SHP77 (cell line): ENCODE measurements at places on chromosomes 1 and 21.

GRCh38 chr1:152071123-152071522 lies 17.7 kb downstream of the TCHHL1 start:
- no peak for DNase-seq

- DNase-seq: no peak
These were observed 3.8 kb downstream of the JMJD4 start for GRCh38 chr1:227731241-227731677.

GRCh38 chr1:22708777-22709176 lies 1.9 kb upstream of the EPHB2 start:
- no peak for DNase-seq

DNA sequence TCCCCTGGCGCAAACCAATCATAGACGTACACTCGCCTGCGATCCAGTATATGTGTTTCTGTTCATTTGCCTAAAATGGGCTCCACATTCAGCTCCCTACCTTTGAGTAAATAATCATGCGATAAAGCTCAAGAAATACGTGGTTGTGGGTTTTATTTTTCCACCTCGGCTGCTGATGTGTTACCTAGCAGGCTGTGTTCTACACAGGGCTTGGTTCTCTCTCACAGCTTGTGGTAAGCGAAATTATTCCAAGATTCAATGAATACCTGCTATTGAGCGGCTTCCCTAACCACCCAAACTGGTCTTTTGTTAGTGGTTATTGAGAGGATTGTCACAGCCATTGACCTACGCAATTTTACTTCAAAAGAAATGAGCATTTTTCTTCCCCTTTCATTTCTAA lies 180.2 kb downstream of the PBX1 start:
- no peak for DNase-seq

- no peak for DNase-seq
These were observed 81.8 kb downstream of the LYST start for GRCh38 chr1:235784950-235785349.

DNA sequence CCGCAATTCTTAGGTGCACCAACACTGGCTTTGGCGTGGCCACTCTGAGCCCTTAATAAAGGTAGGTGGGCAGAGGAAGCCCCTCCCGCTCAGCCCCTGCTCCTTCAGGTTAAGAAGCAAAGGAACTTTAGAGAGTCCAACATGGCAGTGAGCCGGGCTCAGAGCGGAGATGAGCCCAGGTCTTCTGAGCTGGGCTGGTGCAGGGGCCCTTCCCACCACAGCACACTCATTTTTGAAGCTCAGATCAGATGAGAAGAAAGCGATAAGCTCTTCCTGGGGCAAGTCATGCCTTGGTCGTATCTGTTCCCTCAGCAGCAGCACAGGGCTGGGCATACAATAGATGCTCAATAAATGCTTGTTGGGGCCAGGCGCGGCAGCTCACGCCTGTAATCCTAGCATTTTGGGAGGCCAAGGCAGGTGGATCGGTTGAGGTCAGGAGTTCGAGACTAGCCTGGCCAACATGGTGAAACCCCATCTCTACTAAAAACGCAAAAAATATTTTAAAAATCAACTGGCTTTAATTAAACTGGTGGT lies 51.1 kb upstream of the TARDBP start:
- no peak for DNase-seq

GRCh38 chr1:18066576-18066975 lies 41.0 kb upstream of the IGSF21 start:
- DNase-seq: no peak

DNA sequence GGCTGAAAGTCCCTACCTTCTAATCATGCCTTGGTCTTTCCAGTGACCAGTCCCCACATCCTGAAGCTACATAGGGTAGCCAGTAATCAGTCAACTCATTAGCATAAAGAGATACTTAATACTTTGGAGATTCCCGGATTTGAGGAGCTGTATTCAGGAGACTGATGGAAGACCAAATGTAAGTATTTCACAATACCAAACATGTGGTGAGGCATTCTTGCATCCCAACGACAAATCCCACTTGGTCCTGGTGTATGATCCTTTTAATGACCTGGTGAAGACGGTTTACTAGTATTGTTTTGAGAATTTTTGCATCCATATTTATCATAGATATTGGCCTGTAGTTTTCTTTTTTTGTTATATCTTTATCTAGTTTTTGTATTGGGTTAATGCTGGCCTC lies 40.6 kb downstream of the RGS7 start:
- no peak for DNase-seq

DNA sequence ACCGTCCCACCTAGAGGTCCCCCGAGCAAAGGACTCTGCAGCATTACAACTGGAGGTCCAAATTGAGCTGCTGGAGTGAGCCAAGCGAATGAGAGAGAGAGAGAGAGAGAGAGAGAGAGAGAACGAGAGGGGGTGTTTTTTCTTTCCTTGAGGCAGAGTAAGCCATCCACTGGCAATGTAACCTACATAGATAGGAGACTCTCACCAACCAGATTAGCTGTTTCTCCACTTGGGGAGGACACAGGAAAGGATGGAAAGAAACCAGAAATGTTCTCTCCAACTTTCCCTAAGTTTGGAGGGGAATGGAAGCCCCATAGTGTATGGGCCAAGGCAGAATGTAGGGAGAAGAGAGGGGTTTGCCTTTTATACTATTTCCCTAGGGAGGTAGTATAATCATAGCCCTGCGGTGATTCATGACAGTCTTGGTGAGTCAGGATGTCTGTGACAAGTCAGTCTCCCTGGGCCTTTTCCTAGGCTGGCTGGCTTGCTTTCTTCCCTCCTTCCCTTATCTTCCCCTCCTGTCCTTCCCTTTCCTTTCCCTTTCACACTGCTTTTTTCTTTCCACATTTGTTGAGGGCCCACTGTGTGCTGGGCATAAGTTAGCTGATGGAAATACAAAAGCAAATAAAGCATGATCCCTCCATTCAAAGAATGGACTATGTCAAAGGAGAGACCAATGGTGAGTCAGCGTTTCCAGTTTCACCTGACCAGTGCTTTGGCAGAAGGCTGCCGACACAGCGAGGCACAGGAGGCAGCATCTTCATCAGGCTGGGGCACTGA lies 7.1 kb downstream of the FNDC7 start:
- DNase-seq: no peak

GRCh38 chr21:17387030-17387617 lies 125.7 kb upstream of the CXADR start:
- DNase-seq: no peak

DNA sequence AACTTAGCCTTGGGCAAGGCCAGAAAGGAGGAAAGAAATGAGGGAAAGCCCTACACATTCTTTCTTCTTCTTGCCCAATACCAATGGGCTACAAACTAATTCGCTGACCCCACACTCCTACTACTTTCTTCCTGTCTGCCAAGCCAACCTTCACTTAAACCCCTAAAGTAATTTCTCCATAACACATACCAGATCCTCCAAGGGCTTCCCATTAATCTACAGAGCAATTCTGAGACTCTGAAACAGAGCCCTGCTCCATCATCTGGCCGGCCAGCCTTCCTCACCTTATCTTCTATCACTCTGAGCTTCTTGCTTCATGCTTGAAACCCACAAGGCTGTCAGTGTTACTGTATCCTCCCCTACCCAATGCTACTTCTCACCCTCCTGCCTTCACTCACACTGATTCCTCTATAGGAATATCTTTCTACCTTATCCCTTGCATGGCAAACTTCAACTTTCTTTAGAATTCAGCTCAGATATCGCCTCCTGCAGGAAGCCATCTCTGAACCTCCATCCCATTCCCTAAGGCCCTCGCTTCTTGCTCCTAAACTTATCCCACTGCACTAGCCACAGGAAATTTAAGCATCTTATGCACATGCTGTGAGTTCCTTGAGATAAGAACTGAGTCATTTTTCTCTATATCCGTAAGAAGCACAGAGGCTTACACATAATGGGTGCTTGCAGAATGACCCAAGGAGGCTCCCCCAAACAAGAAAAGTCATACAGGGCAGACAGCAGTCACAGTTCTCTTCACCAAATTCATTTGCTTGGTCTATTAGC lies 81.9 kb downstream of the JAK1 start:
- no peak for DNase-seq

DNA sequence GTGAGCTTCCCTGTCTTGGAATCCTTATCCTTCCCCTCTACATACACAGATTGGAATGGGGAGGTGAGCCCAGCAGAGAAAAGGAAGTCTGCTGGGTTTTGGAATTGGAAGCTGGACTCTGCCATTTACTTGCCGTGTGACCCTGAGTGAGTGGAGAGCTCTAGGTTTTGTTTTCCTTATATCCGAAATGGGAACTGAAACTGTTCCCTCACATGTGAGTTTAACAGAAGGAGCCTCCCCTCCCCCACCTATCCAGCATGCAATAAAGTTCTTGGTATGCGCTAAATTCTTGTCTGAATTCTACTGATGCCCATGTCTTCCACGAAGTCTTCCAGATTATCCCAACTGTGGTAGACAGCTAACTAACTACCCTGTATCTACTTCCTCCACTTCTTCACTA lies 58.7 kb downstream of the NENF start:
- DNase-seq: no peak

DNA sequence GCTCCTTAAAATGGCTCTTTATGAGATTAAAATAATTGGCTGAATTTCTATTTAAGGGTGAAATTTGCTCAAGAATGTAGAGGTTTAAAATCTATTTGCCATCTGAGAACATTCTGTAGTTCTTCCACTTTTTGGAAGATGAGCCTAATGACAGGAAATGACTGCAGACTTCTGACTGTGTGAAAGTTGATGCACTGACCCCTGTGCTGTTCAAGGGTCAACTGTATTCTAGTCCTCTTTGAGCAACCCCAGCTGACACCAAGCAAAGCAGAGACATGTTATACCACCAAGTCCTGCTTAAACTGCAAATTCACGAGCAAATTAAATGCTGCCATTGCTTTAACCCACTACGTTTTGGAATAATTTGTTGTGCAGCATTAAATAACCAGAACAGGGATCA lies 26.6 kb downstream of the DDAH1 start:
- DNase-seq: no peak

GRCh38 chr1:176691251-176692228 lies 228.6 kb downstream of the PAPPA2 start:
- peak; percentile 87 for DNase-seq

GRCh38 chr1:2255420-2256369 lies 27.6 kb downstream of the SKI start:
- DNase-seq: peak; percentile 56

DNA sequence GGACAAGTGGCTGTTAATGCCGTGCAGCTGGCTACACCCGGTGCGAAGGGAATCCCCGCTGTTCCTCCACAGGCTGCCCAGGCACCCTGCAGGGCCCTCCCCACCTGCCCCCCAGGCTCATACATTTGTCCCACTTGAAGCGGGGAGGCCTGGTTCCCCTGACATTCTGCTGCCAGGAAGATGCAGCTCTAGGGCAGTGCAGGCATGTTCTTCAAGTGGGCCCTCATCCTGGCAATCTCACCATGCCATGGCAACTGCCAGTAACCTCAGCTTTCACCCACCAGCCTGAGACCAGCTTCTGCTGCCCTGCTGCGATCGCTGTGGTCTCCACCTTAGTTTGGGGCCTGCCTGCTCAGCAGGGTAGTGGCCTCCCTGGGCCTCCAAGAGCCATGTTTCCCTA lies 151.9 kb upstream of the COL6A1 start:
- DNase-seq: no peak

DNA sequence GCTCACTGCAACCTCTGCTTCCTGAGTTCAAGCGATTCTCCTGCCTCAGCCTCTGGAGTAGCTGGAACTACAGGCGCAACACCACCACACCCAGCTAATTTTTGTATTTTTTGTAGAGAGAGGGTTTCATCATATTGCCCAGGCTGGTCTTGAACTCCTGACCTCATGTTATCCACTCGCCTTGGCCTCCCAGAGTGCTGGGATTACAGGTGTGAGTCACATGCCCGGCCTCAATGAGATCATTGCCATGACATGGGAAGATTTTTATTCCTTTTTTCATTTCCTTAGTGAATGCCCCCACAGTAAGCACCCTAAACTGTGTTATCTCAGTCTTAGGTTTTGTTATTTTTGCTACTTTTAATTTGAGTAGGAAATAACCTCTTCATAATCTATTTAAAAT lies 977.9 kb downstream of the BRINP3 start:
- DNase-seq: no peak

DNA sequence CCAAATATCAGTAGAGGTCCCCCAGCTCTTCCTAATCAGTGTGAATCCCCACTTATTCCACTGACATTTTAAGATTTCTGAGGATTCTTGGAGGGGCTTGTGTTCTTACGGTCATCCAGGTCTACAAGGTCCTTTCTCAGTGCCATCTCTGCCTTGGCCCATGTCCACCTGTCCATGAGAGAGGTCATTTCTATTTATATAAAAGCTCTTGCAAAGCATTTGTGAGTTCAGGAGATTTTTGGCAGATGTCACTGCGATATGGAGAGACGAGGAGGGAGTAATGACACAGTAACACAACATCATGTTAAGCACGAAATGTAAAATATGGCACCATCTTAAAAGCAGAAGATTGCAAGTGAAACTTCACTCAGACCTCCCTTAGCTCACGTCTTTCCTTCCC lies 144.6 kb upstream of the NFIA start:
- DNase-seq: no peak

DNA sequence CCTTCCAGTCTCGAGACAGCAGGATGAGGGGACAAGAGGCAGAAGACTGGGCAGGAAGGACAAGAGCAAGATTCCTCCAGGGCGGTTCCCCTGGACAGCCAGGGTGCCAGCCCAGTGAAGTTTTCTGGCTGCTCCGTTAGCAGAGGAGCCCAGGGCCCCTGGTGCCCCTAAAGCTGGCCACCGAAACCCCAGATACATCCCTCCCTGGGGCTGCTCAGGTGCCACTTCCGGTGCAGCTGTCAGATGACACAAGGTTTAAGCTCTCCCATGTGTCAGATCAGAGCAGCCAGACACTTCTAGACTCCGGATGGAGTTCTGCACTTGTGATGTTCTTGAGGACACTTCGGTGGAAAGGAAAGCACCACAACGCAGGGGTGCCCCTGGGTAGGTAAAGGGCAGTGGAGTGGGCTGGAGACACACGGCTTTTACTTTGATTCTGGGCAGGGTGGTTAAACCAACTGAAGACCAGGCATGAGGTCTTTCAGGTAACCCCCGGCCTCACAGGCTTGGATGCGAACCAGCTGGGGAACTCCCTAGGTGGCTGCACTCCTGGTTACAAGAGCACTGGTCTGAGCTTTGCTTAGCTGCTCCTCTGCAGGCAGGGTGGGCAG lies 85.7 kb downstream of the ITPKB start:
- DNase-seq: no peak

DNA sequence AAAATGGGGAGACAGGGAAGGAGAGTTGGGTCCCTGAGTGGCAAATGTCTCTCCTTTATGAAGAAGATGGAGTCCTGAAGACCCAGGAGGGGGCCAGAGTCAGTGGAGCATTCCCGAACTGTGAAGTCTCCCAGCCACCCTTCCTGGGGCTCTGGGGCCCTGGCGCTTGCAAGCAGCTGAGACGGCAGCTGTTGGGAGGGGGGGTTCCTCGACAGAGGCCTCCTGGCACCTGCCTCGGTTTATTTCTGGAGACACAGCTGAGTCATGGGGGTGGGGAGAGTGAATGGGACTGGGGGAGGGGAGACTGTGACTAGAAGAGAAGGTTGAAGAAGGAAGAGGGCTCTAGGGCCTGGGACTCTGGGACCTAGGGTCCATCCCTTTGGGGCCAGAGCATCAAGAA lies 14.0 kb downstream of the NES start:
- peak; percentile 92 for DNase-seq

- DNase-seq: no peak
These were observed 49.5 kb downstream of the DR1 start for GRCh38 chr1:93395195-93395594.
